GM10248 (cell line): ENCODE measurements at places on chromosomes 11 and 22.

DNA sequence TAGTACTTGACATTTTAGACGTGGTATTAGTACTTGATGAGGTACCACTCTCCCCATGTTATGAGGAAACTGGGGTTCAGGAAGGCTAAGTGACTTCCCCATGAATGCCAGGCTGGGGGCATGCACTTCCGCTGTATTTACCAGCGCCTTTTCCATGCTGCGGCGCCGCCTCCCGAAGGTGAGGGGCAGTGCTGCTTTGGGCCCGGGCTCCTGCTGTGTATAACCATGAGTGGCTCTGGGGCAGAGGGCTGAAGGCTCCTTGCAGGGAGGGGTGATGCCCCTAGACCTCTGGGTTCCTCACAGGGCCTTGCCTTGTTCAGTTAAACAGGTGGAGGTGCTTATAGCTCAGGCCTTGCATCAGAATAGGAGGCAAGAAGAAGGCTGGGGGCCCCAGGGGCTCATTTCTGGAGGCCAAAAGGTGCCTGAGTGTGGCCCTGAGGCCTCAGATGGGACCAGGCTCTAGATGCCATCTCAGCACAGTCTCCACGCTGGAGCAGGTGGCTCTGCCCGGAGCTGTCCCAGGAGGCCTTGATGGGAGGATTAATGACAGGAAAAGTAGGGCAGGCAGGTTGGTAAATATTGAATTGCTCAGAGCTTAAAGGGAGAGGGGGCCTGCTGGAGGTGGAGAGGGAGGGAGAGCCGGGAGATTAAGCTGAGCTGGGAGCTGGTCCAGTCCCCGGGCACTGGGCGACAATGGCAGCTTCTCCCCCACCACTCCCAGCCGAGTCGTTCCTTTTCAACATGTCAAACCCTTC lies 129.6 kb downstream of the CEP164 start:
- no peak for DNase-seq

DNA sequence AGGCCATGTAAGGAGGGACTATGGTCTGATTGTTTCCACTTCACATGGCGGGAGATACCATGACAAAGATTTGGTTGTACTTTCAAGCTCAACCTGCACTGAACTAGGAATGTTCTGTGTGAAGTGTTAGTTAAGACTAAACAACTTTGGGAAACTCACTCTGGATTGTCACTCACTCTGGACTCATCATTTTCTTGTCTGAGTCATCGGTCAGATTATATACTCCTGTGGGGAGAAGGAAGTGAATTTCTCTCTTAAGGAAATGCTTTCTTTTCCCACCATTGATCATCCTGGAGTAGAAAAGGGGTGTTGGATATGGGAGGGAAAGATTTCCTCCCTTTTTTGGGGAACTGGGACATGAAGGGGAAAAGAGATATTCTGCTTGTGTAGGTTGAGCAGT lies 26.9 kb upstream of the CAT start:
- no peak for DNase-seq

- DNase-seq: no peak
Measured at GRCh38 chr11:16853859-16854258, 115.4 kb downstream of the C11orf58 start.

DNA sequence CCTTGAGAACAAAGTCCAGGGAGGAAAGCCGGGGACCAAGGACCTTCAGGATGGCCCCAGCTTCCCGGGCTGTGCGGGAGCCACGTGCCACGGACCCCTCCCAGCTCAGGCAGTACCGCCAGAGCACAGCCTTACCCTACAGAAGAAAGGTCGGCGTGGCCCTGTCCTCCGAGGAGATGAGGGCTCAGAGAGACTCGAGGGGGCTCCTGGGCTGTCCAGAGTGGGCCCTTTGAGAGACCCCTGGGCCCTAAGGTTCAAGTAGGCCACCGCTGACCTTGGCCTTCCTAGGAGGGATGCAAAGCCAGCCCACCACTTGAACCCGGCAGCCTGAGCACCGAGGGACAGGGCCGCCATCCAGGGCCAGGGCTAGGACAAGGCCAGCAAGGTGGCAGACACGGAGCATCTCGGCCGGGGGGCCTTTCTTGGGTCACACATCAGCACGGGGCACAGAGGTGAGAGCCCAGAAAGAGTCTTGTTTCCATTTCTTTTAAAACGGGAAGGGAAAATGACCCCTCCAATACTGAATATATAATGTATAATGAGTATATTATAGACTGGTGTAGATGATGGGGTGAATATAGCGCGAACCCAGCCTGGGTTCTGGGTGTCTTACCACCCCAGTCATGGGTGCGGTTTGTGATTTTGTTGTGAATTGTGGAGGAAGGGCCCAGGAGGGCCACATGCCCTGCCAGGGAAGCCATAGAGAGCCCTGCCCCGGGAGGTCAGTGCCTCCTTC lies 34.4 kb upstream of the PPARA start:
- DNase-seq: no peak

GRCh38 chr11:10410106-10410843 lies 44.8 kb upstream of the AMPD3 start:
- no peak for DNase-seq

- DNase-seq: no peak
Measured at GRCh38 chr22:23762842-23763578, at the start of gene C22orf15. Gene C22orf15, plus strand, starts transcription at chr22:23762990. Its CDS starts 317 bp downstream, at chr22:23763307.
